T-helper 17 cell (primary cell): ENCODE measurements at places on chromosomes 4 and X.

- DNase-seq, result no peak
- H3K4me1 ChIP-seq, result peaks cover 6% of the 10 kb centered on the region
- H3K27ac ChIP-seq, result no peak overlapping the region
- no peak overlapping the region for H3K4me3 ChIP-seq
- peaks cover 31% of the 10 kb centered on the region for H3K27me3 ChIP-seq
Observed at GRCh38 chr4:55172694-55173287, 47.4 kb upstream of the KDR start.

- DNase-seq, result peak; percentile 58
- H3K27me3 ChIP-seq, result no peaks in the 10 kb centered on the region
- peak overlapping the region; percentile 80 for H3K4me3 ChIP-seq
- peak overlapping the region; percentile 100 for H3K27ac ChIP-seq
Observed at GRCh38 chr4:6695660-6696610, 2.3 kb downstream of the S100P start.

GRCh38 chr4:1576304-1576960, 107.7 kb downstream of the FAM53A start:
- H3K4me1 ChIP-seq, result peaks cover 9% of the 10 kb centered on the region
- DNase-seq, result no peak
- no peaks in the 10 kb centered on the region for H3K27me3 ChIP-seq
- H3K27ac ChIP-seq, result no peak overlapping the region
- H3K4me3 ChIP-seq, result no peak overlapping the region

DNA sequence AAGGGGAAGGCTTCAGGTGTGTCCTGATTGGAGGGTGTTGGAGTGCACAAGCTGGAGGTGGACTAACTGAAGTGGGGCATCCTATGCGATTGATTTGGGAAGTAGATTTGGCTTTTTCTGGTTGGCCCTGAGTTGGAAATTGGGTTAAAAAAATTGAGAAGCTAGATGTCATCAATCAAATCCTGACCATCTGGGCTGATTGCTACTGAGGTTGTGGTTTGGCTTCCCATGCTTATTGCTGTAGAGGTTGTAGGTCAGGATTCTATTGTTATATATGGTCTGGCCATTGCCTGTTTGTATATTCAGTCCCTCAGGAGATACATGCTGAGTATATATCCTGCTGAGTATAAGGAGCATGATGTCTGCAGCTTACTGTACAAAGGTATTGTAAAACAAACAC, 7.7 kb upstream of the ZNF81 start:
- no peaks in the 10 kb centered on the region for H3K36me3 ChIP-seq
- no peak for DNase-seq
- no peaks in the 10 kb centered on the region for H3K27me3 ChIP-seq
- H3K4me1 ChIP-seq, result no peaks in the 10 kb centered on the region
